Activated CD4-positive, CD25-positive, alpha-beta regulatory T cell (primary cell): ENCODE measurements at places on chromosomes 2 and 18.

DNA sequence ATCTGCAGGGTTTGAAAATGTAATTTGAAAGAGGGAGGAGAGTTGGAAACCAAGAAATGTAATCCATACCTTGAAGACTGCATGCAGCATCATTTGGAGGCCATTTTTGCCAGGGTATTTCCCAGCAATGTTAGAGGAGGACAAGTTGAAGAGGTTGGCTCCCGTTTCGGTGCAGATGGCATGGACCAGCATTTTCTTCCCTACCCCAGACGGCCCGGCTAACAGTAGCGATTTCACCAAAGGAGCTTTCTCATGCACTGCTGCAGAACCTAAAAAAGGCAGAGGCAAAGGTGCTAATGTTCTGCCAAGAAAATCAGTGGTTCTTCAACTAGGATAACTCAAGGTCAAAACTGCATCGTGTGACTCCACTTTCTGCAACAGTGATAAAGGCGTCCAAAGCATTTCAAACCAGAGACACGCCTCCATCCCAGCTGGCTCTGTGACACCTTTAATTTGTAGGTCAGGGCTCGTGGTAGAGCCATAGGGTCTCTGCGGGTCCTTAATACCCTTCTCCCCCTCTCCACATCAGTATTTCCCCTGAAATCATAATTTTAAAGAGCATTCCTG is 99.6 kb upstream of the ASB18 start:
- DNase-seq = no peak

DNA sequence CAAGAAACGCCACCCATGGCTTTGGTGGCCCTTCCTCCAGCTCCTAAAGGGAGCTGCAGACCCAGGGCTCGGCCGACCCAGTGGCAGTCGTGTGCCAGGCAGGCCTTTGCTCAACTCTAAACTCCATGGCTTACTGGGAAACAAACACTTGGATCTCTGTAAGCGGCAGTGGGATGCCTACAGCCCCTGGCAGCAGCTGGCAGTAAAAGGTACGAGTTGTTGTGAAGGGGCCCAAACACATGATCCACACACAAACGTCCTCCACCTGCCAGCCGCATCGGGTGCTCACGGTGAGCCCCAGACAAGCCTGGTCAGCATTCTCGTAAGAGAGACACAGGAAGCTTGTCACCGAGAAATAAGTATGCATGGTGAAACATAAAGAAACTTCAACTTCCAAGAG is 214.9 kb downstream of the MGAT5 start:
- no peak for DNase-seq

- no peak for DNase-seq
These were observed 458.7 kb upstream of the ID2 start for GRCh38 chr2:8222979-8223694.

DNA sequence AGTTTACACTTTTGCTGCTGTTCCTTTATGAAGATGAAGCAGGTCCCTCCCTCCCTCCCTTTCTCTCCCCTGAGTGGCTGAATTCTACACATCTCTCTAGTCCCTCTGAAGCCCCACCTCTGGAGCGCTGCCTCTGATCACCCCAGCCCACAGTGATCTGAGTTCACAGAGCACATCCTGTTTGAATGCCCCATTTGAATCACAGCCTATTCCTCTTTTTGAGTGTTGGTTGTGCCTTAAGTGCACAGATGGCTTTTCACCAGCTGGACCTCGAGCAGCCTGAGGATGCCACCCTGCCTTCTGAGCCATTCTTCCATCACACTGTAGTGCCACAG is 87.1 kb downstream of the ITGB1BP1 start:
- no peak for DNase-seq

- no peak for DNase-seq
These were observed 668.7 kb downstream of the SLC4A3 start for GRCh38 chr2:220296174-220296573.

DNA sequence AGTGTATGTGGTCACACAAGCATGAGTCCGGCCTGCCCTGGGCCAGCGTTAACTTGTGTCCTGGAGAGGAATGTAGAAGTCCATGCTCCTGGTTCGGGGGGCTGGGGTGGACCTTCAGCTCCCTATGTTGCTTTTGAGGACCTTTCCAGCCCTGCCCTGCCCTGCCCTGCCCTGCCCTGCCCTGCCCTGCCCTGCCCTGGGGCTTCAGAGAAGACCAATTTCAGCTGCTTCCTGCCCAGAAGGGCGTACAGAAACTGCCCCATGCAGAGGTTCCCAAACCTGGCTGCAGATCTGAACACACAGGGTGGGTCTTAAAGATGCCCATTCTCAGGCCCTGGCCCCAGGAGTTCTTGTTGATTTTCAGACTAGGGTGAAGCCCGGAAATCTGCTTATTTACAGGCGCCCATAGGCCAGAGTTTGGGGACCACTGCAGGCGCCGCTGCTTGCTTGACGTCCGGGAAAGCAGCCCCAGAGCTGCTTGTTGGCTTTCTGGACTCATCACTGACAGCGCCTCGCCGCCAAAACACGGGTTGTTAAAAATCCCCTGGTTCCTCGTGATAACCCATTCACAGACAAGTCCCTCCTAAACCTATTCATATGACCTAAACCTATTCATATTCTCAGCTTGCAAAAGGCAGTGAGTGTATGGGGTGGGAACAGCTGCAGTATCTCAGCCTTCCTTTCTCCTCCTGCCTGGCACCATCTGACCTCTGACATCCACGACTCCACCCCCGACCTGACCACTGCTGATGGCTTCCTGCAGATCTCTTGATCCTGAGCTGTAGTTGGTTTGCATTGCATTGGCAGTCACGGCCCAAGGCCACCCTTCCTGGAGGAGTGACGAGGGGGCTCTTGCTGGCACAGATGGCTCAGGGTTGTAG is 198.3 kb downstream of the GLI2 start:
- no peak for DNase-seq

GRCh38 chr2:183998797-183999190 is 599.5 kb upstream of the ZNF804A start:
- DNase-seq = no peak

- DNase-seq = no peak
These were observed 92.4 kb upstream of the TRIB2 start for GRCh38 chr2:12624384-12624783.

- no peak for DNase-seq
These were observed 228.3 kb downstream of the TWIST2 start for GRCh38 chr2:239075918-239076758.

DNA sequence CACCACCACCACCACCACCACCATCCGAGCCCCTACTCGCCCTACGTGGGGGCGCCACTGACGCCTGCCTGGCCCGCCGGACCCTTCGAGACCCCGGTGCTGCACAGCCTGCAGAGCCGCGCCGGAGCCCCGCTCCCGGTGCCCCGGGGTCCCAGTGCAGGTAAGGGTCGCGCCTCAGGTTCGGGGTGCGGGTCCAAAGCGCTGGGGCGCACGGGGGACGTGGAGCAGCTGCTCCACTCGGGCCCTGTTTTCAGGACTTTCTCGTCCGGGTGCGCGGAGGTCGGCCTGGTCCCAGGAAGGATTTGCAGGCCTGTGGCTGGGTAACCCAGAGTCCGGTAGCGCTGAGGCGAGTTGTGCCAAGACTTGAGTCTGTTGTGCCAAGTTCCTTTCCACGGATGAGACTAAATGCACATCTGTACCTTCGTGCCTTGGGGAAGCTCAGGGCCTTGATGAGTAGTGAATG is 2.8 kb downstream of the GATA6 start:
- DNase-seq = no peak

GRCh38 chr2:47724221-47724981 is 58.5 kb upstream of the MSH6 start:
- DNase-seq = no peak

DNA sequence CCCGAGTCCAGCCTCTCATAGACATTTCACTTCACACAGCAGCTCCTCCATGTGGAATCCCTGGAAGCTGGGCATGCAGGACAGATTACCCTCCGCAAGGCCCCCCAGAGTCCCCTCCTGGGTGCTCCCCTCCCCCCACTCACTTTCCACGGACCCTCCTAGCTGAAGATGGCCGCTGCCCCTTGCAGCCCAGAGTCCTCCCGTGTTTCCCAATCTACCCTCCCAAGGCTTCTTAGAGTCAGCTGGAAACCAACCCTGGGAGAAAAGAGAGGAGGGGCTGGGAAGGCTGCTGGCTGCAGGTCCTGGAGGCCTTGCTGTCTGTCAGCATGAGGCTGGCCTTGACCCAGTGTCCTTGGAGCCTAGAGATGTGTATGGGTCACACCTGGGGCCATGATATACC is 49.0 kb upstream of the HAAO start:
- no peak for DNase-seq

GRCh38 chr2:100627330-100628300 is 64.8 kb downstream of the PDCL3 start:
- no peak for DNase-seq

- DNase-seq = no peak
These were observed 161.5 kb upstream of the NT5C1B start for GRCh38 chr2:18750672-18751554.

GRCh38 chr18:48405978-48406377 is 3.2 kb downstream of the ZBTB7C start:
- no peak for DNase-seq

DNA sequence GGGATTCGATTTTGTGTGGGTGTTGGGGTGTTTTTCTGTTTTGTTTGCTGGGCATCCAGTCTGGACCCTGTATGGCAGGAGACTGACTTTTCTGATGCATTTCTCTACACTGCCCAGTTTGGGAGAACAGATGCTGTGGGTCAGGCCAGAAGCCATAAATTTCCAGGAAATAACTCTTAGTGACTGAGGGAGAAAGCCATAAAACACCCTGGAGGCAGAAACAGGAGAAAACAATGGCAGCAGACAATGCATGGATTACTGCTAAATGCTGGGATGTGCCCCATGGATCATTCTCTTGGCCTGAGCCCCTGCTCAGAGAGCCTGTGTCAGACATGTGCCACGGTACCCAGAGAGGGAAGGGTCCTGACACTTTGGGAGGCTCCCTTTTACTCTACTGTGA is 133.6 kb upstream of the CAPN13 start:
- no peak for DNase-seq

GRCh38 chr18:35827275-35827902 is 145.1 kb upstream of the RMP24 start:
- no peak for DNase-seq

DNA sequence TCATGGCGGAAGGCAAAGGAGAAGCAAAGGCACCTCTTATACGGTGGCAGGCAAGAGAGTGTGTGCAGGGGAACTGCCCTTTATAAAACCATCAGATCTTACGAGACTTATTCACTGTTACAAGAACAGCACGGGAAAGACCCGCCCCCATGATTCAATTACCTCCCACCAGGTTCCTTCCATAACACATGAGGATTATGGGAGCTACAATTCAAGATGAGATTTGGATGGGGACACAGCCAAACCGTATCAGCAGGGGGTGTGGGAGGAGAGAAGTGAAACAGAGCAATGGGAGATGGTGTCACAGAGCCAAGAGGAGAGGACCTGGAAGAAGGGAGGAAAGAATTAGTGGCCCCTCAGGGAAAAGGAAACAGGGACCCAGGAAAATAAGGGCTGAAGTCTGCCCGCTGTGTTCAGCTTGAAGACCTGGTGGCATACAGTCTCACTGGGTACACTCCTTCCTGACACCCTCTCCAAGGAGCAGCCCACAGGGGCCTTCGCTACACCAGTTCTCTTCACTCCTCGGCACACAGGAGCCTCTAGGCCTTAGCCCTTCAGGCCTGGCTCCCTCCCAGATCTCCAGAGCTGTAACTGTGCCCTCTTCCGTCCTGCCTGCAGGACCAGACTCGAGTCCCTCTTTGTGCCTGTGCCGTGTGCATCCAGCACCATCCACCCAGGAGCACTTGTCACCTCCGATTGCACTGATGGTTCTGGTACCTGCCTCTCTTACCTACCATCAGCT is 262.1 kb downstream of the EIPR1 start:
- DNase-seq = no peak

- DNase-seq = peak; percentile 35
These were observed 33.9 kb downstream of the BMP10 start for GRCh38 chr2:68837164-68837860.

DNA sequence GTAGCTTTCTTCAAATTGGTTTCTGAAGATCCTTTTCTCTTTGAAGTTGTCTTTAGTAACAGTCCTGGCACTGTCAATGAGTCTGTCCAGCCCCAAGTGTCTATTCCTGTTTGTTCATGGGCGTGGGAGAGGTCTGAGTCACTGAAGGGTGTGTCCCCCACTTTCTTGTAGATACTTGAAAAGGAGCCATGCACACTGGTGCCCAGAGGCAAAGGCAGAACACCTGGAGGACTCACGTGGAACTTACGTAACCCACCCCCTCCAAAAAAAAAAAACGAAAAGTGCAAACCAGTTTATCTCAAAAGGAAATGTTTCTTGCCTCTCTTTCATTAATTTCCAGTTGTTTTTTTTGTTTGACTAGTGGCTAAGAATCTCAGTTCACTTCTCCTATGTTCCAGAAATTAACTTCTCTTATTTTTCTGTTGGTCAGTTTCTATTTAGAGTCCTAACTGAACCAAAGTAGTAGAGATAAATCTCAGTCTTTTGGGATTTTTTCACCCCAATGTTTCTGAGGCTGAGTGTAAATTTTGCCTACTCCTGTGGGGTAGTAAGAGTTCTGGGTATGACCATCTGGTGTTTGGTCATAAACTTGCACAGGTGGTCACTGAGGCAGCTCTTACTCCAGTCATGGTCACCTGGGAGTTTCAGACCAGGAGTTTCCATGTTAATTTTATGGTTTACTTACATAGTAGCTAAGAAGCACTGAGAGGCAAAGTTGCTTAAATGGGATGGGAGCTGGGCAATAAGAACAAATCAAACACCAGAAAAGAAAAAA is 54.9 kb downstream of the DSC3 start:
- DNase-seq = no peak

GRCh38 chr2:190478572-190479195 is 55.8 kb downstream of the NEMP2 start:
- no peak for DNase-seq

GRCh38 chr18:44881461-44882162 is 200.9 kb downstream of the SETBP1 start:
- DNase-seq = no peak

GRCh38 chr2:121599963-121600651 is 49.2 kb downstream of the CLASP1 start:
- no peak for DNase-seq

DNA sequence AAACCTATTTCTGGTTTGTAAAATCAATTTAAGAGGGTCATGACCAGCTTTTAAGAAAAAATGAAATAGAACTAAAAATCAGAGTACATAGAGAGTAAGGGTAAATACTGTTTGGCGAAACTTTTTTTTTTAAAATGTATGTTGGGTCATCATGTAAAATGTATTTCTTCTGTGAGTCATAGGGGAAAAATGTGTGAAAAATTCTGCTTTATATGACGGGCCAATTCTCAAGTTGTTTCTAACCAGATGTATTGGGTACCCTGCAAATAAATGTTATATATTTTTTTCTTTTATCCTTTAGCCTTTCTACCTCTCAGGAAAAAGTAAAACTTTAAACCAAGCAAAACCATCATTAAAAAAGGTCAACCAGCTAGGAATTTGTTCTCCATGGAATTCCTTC is 13.9 kb downstream of the AFTPH start:
- no peak for DNase-seq

- no peak for DNase-seq
These were observed 28.0 kb downstream of the SULT1C2 start for GRCh38 chr2:108316461-108317258.

GRCh38 chr18:1438458-1438910 is 533.8 kb downstream of the ADCYAP1 start:
- no peak for DNase-seq
